ENCODE measurements at places on chromosomes 7 and 10.

DNA sequence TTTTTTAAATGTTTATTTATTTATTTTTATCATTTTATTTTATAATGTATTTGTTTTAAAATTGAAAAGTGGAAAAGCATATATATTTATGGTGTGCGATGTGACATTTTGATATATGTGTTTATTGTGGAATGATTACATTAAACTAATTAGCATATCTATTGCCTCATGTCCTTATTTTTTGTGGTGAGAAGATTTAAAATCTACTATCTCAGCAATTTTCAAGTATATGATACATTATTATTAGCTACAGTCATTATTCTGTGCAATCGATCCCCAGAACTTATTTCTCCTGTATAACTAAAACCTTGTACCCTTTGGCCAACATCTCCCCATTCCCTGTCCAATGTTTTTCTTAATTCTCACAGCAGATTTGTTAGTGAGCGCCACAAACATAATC lies 115.6 kb upstream of the SHH start:
- DNase-seq = no peak

- DNase-seq = no peak
These were observed 177.2 kb upstream of the PODXL start for GRCh38 chr7:131733604-131734003.

DNA sequence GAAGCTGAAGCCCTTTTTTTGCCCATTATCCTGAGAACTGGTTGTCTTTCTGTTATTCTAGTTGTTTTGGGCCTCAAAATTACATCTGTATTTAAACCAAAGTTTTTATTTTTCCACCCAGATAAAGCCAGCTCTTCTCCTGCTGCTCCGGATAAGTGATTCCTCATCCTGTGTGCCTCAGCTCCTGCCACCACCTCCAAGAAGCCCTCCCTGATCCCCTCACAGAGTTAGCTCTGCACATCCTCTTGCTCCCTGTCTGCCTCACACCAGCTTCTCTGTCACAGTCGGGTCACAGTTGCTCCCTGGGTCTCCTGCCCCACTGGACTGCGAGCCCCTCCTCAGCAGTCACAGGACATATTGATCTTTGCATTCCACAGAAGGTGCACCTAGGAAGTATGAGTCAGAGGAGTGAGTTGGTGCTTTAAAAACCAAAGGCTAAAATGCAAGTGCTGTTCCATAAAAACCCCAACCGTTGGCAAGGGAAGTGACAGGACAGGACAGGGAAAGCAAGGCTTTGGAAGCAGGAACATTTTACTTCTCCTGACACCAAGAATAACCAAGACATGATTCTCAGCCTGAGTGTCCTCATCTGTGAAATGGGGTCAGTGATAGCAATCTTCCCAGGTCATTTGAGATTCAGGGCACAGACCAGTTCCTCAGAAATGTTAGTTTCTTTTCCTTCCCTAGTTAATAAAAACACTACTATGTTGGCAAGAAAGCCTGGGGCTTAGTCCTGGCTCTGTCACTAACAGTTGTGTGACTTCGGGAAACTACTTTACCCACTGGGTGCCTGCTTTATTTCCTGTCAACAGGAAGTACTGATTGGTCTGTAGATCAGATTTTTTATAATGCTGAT lies 36.5 kb upstream of the EEPD1 start:
- no peak for DNase-seq

- DNase-seq = no peak
These were observed 51.3 kb downstream of the USP6NL start for GRCh38 chr10:11560076-11560709.

DNA sequence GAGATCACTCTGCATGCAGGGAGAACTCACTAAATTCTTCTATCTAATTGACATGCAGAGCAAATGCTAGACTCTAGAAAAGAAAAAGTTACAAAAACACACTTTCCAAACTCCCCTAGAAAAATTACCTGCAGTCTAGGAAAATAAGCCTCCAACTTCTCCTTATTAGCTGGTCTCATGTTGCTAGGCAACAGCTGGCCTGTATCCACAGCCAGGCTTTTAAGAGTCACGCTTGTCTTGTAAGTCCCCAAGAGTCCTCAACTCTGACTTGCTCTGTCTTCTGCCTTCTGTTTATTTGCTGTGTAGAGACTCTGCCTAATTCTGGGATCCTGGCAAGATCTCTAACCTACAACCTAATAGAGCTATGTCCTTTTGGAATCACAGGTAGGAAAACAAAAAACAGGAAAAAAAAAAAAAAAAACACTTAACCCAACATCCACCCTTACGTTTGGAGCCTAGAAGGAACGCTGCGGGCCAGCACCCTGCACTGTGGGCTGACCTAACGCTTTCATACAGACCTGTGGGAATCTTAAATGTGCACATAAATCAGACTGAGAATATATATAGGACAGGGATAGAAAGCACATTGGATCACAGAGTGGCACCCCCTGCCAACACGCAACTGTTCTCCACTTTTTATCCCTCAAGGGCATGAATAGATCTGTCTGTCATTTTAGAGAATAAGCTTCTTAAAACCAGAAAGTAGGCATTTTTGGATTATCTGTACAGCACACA lies 117.0 kb upstream of the PTPRZ1 start:
- DNase-seq = no peak

- peak; percentile 46 for DNase-seq
These were observed 4.4 kb downstream of the PRF1 start for GRCh38 chr10:70597856-70598815.

- DNase-seq = no peak
These were observed 90.9 kb upstream of the TNRC18 start for GRCh38 chr7:5514440-5515035.

DNA sequence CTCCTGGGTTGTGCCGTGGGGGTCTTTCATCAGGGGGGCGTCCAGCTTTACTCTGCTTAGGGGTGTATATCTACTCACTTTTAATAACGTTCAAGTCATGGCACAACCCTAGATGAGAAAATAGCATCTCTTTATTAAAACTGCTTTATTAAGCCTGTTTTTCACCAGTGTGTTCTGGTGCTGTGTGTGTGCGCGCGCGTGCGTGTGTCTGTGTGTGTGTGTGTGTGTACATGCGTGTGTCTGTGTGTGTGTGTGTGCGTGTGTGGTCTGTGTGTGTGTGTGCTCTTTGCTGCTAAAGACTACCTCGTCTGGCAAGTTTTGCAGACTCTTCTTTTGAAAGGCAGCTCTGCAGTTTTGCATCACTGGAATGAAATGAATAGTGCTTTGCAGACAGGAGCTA lies 390.9 kb upstream of the MKI67 start:
- no peak for DNase-seq

- DNase-seq = no peak
These were observed 34.2 kb downstream of the PARD3 start for GRCh38 chr10:34780818-34781380.

DNA sequence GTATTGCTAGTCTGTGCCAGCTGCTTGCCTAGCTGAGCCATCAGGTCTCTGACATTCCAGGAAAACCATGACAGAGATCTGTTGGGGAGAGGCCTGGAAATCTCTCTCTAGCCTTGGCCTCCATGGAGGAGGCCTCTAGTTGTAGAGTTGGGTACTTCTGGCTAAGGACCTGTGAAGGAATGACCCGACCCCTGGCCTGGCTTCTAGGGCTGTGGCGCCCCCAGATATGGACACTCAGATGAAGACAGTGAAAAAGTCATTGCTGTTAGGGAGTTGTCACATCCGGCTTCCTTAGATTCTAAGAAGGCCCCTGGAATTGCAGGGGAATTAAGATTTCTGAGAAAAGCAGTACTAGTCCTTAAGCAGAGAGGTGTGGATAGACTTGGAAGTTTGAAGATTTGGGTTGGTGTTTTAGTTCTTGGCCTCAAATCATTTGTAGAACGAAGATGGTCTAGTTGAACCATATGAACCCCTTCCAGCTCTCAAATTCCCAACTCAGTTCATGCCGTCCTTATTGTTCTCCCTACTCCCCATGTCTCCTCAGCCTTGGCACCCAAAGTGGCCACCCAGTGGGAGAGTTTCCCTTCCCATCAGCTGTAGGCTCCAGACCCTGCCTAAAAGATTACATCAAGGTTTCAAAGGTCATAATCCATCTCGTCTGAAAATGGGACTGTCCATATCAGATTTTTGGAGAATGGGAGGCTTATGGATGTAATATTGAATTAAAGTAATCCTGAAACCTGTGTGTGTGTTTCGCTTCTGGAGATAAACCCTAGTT lies 7.0 kb downstream of the HHEX start:
- DNase-seq = no peak

DNA sequence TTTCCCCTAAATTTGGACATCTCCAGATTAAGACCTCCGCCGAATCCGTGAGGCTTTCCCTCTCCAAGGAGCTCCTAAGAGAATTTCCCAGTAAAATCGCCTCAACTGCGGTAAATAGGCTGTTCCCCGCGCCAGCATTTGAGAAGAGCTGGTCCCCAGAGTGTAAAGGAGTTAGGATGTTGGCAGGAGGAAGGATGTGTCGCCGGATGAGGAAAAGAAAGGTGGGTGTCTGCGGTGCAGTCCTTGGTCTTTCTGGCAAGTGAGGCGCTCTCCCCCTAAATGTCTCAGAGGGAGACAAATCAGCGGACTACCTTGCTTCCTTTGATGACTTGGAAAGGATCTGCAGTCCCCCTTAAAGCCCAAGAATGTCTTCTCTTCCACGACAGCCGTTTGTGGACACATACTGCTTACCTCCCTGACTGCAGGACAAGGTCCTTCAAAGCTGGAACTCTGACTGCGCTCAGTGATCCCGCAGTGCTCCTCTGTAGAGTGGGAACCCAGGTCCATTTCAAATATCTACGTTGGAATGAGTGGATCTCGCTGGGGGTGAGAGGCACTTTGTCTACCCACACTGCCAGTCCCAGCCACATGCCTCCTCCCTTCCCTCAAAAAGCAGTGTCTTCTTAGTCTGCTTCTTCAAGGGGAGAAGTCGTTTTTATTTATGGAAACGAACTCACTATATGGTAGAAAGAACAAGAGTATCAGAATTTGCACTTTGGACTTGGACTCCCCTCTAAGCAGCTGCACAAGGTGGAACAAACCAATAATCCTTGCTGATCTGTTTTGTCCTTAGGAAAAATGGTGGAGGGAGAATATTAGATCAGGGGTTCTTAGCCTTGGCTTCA lies 1.1 kb upstream of the DLG5 start:
- DNase-seq = no peak

GRCh38 chr10:66058594-66058993 lies 867.2 kb upstream of the LRRTM3 start:
- DNase-seq = no peak
